ENCODE measurements at places on chromosomes 16 and 17.

DNA sequence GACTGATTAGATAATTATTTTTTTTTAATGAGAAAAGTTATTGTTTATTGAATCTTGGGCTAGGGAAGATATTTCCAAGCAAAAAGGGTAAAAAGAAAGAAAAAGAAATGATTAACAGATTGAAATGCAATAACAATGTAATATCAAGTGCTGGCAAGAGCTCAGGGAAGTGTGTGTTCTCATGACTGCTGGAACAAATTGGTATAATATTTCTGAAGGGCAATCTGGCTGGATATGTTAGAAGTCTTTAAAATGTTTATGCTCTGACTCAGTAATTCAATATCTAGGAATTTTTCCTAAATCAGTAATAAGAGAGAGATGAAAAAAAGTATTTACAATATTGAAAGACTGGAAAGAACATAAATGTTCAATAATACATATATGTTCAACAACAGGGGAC is 7.6 kb upstream of the ZNF624 start:
- DNase-seq = no peak

GRCh38 chr16:84928679-84929420 is 82.5 kb downstream of the ZDHHC7 start:
- no peak for DNase-seq

GRCh38 chr17:33200587-33200986 is 92.5 kb downstream of the ASIC2 start:
- no peak for DNase-seq

DNA sequence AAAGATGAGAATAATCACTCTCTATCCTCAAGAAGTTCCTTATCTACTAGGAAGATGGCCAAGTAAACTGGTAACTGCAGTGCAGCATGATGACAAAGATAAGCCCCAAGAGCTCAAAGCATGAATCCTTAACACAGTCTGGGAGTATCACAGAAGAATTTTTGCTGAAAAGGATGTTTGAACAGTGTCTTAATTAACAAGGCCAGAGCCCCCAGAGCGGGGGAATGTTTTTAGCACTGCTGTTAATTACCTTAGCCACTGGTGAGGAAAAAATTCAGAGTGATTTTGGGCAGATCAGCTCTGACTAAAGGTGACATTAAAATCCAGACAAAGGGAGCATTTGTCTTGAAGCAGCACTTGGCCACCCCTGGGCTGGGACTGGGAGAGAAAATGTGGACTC is 30.1 kb downstream of the ADAMTS18 start:
- DNase-seq = no peak

All from CD4-positive, alpha-beta T cell treated with Interleukin-6 at 100 ng/mL for 8 hours (primary cell).